ENCODE measurements at places on chromosomes 1 and 21.

- no peak for DNase-seq
- no peaks in the 10 kb centered on the region for H3K36me3 ChIP-seq
- H3K4me1 ChIP-seq: no peaks in the 10 kb centered on the region
- no peak overlapping the region for H3K27ac ChIP-seq
- H3K4me3 ChIP-seq: no peak overlapping the region
- H3K27me3 ChIP-seq: no peaks in the 10 kb centered on the region
These were observed 144.8 kb upstream of the SAMSN1 start for GRCh38 chr21:14690886-14691285.

DNA sequence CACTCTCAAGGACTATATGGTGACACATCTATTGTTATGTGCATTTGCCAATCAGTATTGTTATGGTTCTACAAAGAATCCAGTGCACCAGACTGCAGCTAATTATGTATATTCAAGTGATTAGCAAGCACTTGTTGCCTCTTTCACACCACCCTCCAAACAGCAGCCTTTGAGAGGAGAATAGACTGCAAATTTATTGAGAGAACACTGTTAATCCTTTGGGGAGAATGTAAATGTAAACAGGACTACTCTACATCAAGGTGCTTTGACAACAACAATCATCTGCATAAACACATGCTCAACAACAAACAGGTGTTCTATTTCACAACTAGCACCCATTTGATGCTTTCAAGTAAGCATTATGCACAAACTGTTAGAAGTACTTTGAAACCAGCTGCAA, 117.4 kb downstream of the AKT3 start:
- DNase-seq: no peak
- H3K4me3 ChIP-seq: no peak overlapping the region
- no peak overlapping the region for H3K27ac ChIP-seq
- no peaks in the 10 kb centered on the region for H3K36me3 ChIP-seq
- H3K27me3 ChIP-seq: no peaks in the 10 kb centered on the region
- no peaks in the 10 kb centered on the region for H3K4me1 ChIP-seq

- DNase-seq: no peak
- no peaks in the 10 kb centered on the region for H3K27me3 ChIP-seq
- H3K36me3 ChIP-seq: no peaks in the 10 kb centered on the region
- no peak overlapping the region for H3K27ac ChIP-seq
These were observed 32.3 kb upstream of the DIPK1A start for GRCh38 chr1:92993581-92993980.

GRCh38 chr21:42964546-42965210, 9.7 kb upstream of the PKNOX1 start:
- no peak overlapping the region for H3K4me3 ChIP-seq
- H3K36me3 ChIP-seq: no peaks in the 10 kb centered on the region
- no peak for DNase-seq
- H3K27me3 ChIP-seq: no peaks in the 10 kb centered on the region
- H3K27ac ChIP-seq: no peak overlapping the region

- H3K27me3 ChIP-seq: no peaks in the 10 kb centered on the region
- H3K36me3 ChIP-seq: no peaks in the 10 kb centered on the region
- H3K27ac ChIP-seq: peak overlapping the region; percentile 68
- H3K4me3 ChIP-seq: peak overlapping the region; percentile 72
- DNase-seq: no peak
These were observed 958 bp downstream of the LYPLAL1 start for GRCh38 chr1:219174460-219175211.

GRCh38 chr1:90480271-90480835, 236.7 kb downstream of the BARHL2 start:
- DNase-seq: no peak
- no peak overlapping the region for H3K27ac ChIP-seq
- H3K27me3 ChIP-seq: no peaks in the 10 kb centered on the region

DNA sequence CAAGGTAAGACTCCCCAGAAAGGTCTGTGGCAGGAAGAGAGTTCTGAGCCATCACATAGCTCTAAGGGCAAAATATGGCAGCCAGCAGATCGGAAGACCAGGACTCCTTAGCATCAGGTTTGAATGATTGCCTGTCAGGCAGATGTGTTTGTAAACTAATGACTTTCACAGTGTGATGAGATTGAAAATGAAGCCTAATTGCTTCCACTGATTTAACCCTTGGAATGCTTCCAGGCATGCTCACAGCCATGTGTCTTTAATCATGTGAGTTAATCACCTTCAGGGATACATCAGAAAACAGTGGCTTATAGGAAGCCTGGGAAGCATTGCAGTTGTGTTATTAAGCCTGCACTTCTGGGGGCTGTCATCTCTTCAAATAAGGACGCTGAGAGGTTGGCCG, 82.8 kb downstream of the LRRC53 start:
- no peaks in the 10 kb centered on the region for H3K36me3 ChIP-seq
- H3K27me3 ChIP-seq: no peaks in the 10 kb centered on the region
- H3K4me3 ChIP-seq: no peak overlapping the region
- H3K27ac ChIP-seq: no peak overlapping the region

GRCh38 chr21:45473496-45474322, 68.5 kb downstream of the SLC19A1 start:
- peaks cover 18% of the 10 kb centered on the region for H3K4me1 ChIP-seq
- H3K36me3 ChIP-seq: no peaks in the 10 kb centered on the region
- DNase-seq: no peak
- H3K4me3 ChIP-seq: no peak overlapping the region
- no peaks in the 10 kb centered on the region for H3K27me3 ChIP-seq

DNA sequence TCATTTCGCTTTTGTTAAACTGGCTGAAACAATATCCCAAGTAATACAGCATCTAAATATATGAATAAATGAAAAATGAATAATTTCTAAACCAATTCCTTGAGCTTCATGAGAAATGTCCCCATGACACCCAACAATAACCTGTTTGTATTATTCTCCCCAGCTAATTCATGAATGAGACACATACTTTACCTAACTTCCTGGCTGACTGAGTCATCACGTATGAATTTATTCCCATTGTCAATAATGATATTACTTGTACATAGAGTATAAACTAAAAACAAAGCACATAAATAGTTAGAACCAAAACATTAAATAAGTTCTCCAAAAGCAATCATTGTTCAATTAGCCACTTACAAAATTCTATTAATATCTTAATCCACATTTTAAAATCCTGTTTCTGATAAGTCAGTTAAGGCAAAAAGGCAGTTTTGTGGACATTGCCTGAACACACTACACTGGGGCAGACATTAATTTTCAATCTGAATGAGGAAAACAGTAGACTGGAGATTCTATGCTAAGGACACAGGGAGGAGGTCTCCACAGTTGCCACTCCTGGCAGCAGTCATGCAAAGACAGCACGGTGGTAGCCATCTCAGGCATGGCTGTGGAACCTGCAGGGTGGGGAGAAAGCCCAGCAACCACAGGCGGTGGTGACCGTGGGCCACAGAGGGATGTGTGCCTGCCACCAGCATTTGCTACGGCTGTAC, 48.2 kb downstream of the SLC9C2 start:
- H3K36me3 ChIP-seq: no peaks in the 10 kb centered on the region
- no peak overlapping the region for H3K27ac ChIP-seq
- no peak overlapping the region for H3K4me3 ChIP-seq
- no peak for DNase-seq
- no peaks in the 10 kb centered on the region for H3K27me3 ChIP-seq

- no peaks in the 10 kb centered on the region for H3K27me3 ChIP-seq
- no peaks in the 10 kb centered on the region for H3K36me3 ChIP-seq
- H3K4me3 ChIP-seq: no peak overlapping the region
- no peak overlapping the region for H3K27ac ChIP-seq
- H3K4me1 ChIP-seq: no peaks in the 10 kb centered on the region
These were observed 28.3 kb upstream of the COL18A1 start for GRCh38 chr21:45376459-45377324.

DNA sequence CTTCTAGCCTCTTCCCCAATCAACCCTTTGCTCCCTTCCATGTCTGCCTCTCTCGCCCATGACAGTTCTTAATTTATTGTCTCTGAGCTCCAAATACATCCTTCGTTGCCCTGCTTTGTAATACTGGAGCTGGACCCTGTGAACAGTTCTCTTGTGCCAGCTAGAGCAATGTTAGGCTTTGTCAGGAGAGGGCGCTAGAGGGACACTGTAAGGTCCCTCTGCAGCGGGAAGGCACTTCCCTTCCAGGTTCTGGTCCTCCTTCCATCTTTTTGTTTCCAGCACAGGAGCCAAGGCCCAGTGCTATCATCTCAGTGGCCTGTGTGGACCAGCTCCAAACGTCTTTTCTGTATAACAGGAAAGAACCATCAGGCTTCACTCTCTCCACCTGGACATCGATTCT, 95.9 kb downstream of the PTPRU start:
- DNase-seq: no peak
- H3K4me1 ChIP-seq: no peaks in the 10 kb centered on the region
- H3K27ac ChIP-seq: no peak overlapping the region

DNA sequence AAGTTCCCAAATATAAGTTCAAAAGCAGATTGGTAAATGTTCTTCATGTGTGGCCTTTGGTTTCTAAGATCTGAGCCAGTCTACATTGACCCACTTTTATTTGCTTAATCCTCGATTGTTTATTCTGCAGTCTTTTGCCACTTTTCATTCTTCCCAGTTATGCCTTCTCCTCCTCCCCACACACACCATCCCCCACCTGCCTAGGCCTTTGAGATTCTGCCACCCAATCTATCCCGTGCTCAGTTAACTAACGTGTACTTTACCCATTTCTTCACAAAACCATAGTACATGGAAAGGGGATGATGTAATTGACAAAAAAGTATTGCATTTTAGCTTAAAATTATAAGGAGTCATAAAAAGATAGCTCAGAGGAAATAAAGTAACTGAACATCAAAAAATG, 3.7 kb downstream of the CFH start:
- peaks cover 4% of the 10 kb centered on the region for H3K4me1 ChIP-seq
- H3K27me3 ChIP-seq: no peaks in the 10 kb centered on the region
- H3K4me3 ChIP-seq: no peak overlapping the region
- no peaks in the 10 kb centered on the region for H3K36me3 ChIP-seq

DNA sequence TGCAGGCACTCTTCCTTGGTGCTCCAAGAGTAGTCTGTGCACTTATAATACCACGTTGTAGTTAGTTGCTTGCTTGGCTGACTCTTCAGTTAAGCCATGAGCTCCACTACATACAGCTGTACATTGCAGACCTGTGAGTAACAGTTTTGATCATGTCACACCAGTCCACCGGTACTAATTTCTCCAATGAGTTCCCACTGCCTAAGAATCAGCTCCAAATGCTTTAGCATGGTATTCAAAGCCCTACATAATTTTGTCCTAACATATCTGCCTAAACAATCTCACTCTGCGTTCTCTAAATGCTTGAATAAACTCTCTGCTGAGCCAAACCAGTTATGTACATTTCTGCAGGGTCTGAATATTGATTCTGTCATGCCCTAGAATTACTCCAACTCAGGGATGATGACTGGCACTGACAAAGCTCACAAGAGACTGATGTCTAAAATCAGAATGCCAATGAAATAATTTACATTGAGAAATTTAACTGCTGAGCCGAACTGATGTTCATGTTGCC, 200.7 kb downstream of the LHX8 start:
- no peak for DNase-seq
- no peaks in the 10 kb centered on the region for H3K36me3 ChIP-seq
- no peak overlapping the region for H3K27ac ChIP-seq
- no peaks in the 10 kb centered on the region for H3K4me1 ChIP-seq
- no peak overlapping the region for H3K4me3 ChIP-seq
- no peaks in the 10 kb centered on the region for H3K27me3 ChIP-seq

GRCh38 chr1:228397966-228398365, 8.7 kb downstream of the TRIM11 start:
- H3K36me3 ChIP-seq: peaks cover 59% of the 10 kb centered on the region
- no peak for DNase-seq
- peaks cover 9% of the 10 kb centered on the region for H3K4me1 ChIP-seq
- no peak overlapping the region for H3K4me3 ChIP-seq
- H3K27ac ChIP-seq: no peak overlapping the region

GRCh38 chr1:154186177-154186576, 5.7 kb downstream of the TPM3 start:
- H3K36me3 ChIP-seq: no peaks in the 10 kb centered on the region
- peaks cover 10% of the 10 kb centered on the region for H3K4me1 ChIP-seq
- no peak overlapping the region for H3K4me3 ChIP-seq
- no peak overlapping the region for H3K27ac ChIP-seq
- peak; percentile 38 for DNase-seq
- H3K27me3 ChIP-seq: no peaks in the 10 kb centered on the region

DNA sequence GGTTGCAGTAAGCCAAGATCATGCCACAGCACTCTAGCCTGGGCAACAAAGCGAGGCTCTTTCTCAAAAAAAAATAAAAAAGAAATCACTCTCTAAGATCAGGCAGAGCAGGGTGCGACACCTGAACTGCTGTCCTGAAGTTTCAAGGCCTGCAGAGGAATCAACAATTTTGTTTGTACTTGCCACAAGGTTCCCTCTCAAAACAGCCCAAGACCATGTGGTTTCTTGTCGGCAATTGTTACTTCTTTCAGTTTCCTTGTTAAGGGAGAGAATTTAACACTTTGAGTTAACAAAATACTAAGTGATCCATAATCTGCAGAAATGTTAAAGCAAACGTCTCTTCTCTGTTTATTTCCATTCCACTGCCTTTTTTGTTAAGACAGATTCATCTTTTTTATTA, 36.5 kb downstream of the MACO1 start:
- H3K27ac ChIP-seq: no peak overlapping the region
- no peaks in the 10 kb centered on the region for H3K4me1 ChIP-seq
- no peak overlapping the region for H3K4me3 ChIP-seq
- H3K27me3 ChIP-seq: no peaks in the 10 kb centered on the region
- no peak for DNase-seq
- H3K36me3 ChIP-seq: peaks cover 8% of the 10 kb centered on the region

GRCh38 chr1:243500512-243500911, 244.7 kb downstream of the SDCCAG8 start:
- DNase-seq: no peak
- peaks cover 16% of the 10 kb centered on the region for H3K36me3 ChIP-seq
- H3K27me3 ChIP-seq: no peaks in the 10 kb centered on the region
- H3K4me3 ChIP-seq: no peak overlapping the region

DNA sequence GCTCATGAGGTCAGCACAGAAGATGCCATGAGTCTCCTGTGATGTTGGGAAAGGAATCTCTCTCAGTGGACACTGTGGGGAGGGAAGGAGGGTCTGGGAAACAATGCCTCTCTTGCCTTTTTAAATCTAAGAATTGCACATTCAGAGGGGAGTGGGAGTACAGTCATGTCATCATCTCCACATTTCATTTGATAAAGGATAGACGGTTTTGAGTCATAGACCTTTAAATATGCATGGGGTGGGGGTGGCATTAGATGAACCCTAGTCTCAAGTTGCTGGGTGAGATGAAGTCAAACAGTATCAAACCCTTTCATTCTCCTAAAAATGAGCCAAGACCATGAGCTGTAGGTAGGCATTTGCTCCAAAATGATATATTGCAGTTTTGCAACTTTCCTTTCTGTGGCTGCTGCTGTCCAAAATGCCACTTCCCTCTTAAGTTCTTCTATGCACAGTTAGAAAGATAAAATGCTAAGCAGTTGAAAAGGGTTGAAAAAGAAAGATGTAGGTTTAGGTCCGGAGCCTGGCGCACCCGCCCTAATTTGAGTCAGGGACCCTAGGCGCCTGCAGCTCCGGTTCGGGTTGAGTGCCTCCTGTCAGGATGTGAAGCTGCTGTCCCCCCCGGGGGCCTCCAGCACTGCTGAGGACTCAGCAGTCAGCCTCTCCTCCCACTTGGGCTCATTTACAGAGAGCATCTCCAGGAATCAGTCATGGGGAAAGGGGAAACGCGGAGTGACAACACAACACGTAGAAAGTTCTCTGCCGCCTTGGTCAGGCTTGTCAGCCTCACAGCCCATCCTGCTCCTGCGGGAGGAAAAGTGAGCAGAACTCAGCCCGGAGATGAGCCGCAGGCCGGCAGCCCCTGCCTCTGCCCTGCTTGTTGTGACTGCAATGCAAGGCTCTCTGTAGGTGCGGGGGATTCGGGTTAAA, 479.3 kb upstream of the RUNX1 start:
- H3K4me3 ChIP-seq: peak overlapping the region; percentile 57
- no peak for DNase-seq
- peaks cover 9% of the 10 kb centered on the region for H3K4me1 ChIP-seq
- no peaks in the 10 kb centered on the region for H3K27me3 ChIP-seq
